ENCODE measurements at places on chromosomes 2 and 18. TPM values are rescaled to one million over a fixed set of nuclear protein-coding genes. Genes with fewer than 3 reads are reported as not detected.
A peak's percentile ranks its signal among the peaks of the same experiment; 100 is the strongest.

RNMT gene
- 34.9 TPM for total RNA-seq

RAB17 gene
- total RNA-seq, result 0.59 TPM

METTL5 gene
- total RNA-seq, result 34.1 TPM

PLA2R1 gene
- 11.3 TPM for total RNA-seq

PTPRN gene
- not detected for total RNA-seq

RNU2-63P gene
- total RNA-seq, result not detected

DNA sequence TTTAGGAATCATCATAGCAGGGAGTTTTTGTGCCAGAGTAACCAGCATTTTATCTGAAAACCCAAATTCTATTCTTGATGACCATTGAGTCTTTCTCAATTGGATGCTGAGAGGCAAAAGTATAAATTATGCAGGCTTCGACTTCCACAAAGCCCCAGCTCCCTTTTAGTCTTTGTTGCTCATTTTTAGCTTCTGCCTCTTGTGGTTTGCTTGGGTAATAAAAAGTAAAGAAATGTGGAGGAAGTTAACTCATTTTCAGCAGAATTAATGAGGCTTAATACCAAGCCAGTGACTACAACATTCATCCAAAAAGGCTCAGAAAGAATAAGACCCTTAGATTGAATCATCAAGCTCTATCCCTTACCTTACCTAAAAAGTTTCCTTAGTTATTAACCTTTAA lies 18.6 kb downstream of the ERMN start:
- no peak for DNase-seq

DNA sequence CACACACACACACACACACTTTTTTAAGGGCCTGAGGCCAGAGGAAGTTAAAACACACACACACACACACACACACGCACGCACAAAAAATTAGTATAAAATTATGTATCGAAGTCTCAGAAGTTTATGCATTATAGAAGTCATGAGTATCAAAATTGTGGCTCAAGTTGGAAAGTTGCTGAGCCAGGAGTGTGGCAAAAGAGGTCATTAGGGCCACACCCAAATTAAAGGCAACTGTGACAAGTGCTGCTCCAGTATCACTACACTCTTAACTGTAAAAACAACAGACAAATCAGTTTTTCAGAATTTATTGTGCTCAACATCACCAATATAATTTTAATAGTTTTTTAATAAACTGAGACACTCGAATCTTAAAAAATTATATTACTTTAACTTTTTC lies 36.9 kb downstream of the YWHAQ start:
- DNase-seq, result no peak

DNA sequence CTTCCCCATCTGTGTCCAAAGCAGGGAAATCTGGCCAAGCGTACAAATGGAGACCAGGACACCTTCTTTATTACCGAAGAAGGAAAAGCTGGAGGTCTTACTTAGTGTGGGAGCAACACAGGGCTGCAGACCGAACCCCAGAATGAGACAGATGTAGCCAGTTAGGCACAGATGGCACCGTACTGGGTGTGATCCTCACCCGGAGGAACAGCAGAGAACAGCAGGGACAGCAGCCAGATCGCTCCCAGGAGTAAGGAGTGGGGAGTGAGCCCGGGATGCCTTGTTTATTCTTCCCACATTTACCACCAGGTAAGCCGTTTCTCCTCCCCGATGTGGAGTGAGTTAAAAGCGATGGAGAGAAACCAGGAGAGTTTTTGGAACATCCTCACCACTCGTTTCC lies 150.7 kb upstream of the SPRED2 start:
- no peak for DNase-seq

GRCh38 chr2:98027538-98027937 lies 31.8 kb upstream of the TMEM131 start:
- DNase-seq, result no peak

GRCh38 chr2:219570924-219571310 lies 422 bp downstream of the OBSL1 start:
- DNase-seq, result no peak

- no peak for DNase-seq
These were observed 434.2 kb downstream of the GRB14 start for GRCh38 chr2:164187121-164187520.

DNA sequence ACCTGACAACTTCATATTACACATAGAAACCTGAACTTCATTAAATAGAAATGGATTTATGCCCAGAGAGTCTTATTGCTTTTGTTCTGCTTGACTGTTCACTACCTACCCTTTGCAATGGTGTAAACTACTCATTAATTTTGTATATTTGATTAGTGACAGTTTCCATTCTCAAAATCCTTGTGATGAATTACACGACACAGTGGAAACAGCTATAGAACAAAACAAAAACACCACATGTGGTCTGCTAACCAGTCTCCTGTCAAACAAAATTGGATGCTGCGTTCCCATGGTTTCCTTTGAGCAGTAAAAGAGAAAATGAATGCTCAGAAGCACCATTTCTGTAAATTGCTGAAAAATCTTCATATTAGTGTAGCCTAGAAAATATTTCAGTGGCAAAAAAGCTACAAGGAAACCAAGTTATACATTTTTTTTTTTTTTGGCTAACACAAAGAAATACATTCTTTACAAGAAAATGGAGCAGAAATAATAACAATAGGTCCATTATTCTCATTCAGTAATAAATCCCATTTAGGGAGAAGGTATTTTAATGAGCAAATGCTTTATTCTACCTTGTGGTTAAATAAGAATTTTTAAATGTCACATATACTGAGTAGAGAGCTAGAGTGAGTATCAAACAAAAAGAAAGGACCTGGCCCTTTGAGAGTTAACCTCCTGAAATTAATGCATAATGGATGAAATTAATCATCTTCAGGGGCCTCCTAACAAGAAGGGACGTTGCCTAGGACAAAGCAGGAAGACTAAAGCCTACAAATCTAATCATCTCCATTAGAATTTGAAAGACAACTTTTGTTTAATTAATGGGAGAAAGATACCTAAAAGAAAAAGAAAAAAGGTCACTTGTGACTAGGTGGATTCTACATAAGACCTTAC lies 355.1 kb upstream of the ZC3H15 start:
- DNase-seq, result no peak

DNA sequence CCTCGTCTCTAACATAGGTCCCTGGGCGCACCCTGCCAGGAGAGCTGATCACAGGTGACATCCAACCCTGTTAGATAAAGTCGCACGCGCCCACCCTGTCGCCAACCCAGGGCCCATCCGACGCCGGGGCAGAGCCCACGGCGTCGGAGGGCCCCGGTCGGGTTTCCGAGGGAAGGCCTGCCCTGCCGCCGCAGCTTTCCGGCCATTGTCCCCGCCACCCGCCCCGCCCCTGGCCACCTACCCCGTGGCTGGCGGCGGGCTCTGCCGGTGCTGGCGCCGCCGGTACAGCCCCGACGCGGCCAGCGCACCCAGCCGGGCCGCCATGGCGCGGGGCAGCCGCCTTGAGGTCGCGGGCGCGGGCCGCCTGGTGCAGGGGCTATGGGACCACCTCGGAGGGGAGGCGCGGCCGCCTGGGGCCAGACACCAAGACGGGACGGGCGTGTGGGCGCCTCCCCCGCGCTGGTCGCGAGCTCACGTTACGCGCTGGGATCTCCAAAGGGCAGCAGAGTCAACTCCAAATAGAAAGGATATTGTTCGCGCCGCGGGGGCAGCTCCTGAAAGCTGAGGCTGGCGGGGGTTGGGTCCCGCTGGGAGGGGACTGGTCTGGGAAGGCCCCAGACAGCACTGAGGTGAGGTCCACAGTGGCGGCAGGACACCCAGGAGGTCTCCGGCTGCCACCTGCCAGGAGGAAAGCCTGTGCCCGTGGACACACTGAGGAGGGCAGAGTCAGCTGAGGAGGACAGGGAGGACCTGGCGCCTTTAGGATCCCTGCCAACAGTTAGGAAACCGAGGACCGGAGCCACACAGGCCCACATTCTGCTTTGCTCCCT lies 11.1 kb downstream of the LIMS2 start:
- DNase-seq, result no peak

DNA sequence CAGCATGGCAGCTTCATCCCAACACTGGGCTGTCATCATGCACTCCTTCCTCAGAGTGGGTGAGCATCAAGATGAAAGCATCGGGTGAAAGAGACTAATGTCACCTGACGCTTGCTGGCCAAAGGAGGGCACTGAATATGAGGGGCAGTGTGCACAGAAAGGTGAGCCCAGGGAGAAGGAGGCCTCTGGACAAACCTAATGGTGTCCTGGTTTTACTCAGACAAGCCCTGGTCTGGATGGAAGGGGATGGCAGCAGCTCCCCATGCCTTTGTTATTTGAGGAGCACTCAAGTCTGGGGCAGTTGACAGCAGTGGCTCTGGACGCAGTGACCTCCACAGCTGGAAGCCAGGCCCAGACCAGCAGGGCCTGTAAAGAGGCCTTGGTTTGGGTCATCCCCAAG lies 209.7 kb downstream of the SMAD2 start:
- DNase-seq, result no peak

GRCh38 chr2:167048829-167049228 lies 160.5 kb downstream of the XIRP2 start:
- DNase-seq, result no peak

GRCh38 chr18:42614619-42615293 lies 500.7 kb downstream of the RIT2 start:
- DNase-seq, result peak; percentile 46

DNA sequence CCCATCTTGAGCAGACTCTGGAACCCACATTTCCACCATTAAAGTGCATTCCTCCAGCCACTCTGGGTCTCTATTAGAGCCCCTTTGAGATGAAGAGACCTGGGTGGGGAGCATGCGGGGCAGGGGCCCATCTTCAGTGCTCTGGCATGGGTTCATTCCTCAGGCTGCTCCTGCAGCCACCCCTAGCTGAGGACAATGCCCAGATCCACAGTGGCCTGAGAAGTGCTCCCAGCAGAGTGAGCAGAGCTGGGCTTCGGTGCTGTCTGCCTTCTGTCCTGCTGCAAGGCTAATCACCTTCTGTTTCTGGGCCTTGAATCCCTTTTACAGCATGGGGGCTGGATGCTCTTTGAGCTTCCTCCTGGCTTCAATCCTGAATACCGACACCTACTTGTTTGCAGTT lies 169.8 kb downstream of the TRIM43 start:
- no peak for DNase-seq

DNA sequence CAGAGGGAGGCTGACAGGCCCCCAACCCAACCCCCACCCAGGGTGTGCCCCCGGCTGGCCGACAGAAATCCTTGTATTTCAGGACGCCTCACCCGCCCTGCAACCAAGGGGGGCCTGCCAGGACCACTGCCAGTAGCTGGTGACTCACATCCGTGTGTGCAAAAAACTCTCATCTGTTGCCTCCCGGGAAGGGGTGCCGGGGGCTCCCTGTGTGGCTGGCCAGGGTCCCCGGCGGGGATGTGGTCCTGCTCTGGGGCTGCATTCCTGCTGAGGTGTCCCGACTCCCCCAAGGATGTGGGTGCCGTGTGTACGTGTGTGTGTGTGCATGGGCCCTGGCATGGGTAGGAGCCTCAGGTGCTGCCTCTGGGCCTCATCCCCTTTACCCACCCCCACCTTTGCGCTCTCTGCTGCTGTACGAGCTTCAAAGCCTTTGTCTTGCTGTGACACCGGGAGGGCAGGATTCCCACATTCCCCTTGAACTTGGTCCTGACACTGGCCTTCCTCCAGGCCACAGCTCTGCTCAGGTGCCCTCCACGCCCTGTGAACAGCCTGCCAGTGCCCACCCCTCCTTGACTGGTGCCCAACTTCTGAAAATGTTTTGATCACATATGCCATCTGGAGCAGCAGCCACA lies 226.3 kb upstream of the HDAC4 start:
- DNase-seq, result no peak

- DNase-seq, result no peak
These were observed 33.0 kb upstream of the BOD1L2 start for GRCh38 chr18:57113799-57114420.

DNA sequence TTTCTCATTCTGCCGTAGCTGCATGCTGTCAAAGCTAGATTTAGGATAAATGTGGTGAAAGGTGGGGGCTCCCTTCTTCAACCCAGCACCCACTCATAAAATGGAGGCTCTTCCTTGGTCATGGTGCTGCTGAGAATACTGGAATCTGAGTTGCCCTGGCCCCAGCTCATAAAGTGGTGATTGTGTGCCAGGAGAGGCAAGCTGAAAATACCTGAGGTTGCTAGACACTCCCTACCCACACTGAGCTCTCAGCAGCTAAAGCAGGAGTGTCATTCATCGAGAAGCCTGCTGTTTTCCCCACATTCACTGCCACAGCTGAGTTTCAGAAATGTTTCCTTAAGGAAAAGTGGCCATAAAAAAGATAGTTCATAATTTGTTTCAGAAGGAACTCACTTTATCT lies 297.1 kb upstream of the RBMS1 start:
- no peak for DNase-seq

DNA sequence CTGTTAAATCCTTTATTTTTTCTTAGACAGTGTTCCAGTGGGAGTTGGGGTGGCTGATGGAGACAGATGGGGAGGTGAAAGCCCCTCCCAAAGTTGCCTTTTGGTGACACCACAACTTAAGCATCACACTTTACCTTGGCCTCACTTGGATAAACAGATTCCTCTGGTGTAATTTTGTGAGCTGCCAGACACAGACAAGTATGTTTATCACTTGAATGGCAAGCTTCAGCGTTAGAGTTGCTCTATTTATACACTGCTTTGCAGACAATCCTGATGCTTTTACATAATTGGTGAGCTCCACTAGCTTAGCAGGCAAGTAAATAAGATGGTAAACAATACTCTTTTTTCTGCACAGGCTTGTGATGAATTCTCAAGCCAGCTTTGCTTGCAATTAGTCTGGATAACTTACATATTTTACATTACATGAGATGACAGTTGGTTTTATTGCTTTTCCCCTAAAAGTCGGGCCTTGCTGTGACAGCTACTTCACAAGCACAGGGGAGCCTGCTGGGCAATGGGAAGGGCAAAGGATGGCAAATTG lies 226.2 kb downstream of the SLC8A1 start:
- no peak for DNase-seq

- DNase-seq, result no peak
These were observed 40.9 kb upstream of the ALKAL2 start for GRCh38 chr2:328761-329160.

GRCh38 chr2:39408351-39409136 lies 28.5 kb downstream of the MAP4K3 start:
- DNase-seq, result no peak

DNA sequence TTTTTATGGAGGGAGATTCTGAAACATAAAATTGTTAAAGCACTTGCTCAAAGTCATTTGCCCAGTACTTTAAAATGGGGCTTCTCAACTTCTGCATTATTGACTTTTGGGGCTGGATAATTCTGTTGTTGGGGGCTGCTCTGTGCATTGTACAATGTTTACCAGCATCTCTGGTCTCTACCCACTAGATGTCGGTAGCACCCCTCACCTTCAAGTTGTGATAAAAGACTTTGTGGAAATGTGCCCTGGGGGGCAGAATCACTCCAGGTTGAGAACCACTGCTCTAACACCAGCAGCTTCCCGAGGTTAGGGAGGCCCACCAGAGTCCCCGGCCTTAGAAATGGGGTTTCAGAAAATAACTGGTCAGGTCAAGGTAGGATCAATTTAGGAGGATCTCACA lies 26.8 kb upstream of the CUL3 start:
- no peak for DNase-seq

GRCh38 chr2:169159686-169160085 lies 90.3 kb downstream of the DHRS9 start:
- no peak for DNase-seq

- no peak for DNase-seq
These were observed 220.8 kb downstream of the ALK start for GRCh38 chr2:29700560-29700959.
